ENCODE measurements at places on chromosomes 13 and 19. TPM values are rescaled to one million over a fixed set of nuclear protein-coding genes. Genes with fewer than 3 reads are reported as not detected.

DNA sequence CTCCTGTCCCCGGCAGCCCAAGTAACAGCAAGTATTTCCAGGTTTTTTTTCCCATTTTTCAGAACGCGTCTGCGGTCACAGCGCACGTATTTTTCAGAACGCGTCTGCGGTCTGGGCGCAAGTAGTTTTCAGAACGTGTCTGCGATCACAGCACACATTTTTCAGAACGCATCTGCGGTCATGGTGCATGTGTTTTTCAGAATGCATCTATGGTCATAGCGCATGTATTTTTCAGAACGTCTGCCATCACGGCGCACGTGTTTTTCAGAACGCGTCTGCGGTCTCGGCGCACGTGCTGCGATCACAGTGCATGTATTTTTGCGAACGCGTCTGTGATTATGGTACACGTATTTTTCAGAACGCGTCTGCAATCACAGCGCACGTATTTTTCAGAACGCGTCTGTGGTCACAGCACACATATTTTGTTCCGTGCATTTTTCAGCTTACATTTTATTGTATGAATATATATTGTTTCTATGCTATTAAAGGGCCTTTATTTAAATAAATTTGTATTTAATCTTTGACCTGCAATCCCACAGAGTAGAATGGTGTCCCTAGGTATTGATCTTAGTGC lies 19.7 kb downstream of the ATP4B start:
- DNase-seq = peak; percentile 4

DNA sequence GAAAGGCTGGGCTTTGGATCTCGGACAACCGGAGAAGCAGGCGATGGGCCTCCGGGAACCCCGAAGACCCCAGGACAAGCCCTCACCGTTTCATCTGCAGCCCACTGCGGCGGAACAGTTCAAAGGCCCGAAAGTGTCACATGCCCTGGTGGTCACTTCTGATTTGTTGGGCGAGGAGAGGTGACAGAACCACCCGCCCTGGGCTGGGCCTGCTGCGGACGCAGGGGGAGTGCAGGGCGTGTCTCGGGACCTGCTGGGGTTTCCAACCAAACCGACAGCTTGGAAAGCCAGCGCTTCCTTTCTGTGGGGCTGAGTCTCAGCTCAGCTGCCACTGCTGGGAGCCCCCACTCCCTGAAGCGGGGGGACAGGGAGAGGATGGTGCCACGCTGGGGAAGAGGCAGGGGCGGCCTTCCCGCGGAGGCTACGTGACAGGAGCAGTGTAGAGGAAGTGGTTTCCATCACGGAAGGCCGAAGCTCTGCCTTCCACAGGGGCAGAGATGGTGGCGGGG lies 22.8 kb upstream of the ZBTB7A start:
- peak; percentile 39 for DNase-seq

DNA sequence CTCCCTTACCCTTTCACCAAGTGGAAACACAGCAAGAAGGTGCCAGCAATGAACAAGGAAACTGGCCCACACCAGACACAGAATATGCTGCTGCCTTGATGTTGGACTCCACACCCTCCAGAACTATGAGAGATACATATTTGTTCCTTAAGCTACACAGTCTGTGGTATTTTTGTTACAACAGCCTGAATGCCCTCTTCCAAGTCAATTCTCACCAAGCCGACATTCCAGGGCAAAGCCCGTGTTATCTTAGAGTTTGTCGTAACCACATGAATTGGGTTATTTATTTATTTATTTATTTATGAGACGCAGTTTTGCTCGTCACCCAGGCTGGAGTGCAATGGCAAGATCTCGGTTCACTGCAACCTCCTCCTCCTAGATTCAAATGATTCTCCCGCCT lies 14.9 kb downstream of the FGF21 start:
- DNase-seq = no peak

- peak; percentile 7 for DNase-seq
These were observed 16.6 kb downstream of the RASA3 start for GRCh38 chr13:114115796-114116195.

DNA sequence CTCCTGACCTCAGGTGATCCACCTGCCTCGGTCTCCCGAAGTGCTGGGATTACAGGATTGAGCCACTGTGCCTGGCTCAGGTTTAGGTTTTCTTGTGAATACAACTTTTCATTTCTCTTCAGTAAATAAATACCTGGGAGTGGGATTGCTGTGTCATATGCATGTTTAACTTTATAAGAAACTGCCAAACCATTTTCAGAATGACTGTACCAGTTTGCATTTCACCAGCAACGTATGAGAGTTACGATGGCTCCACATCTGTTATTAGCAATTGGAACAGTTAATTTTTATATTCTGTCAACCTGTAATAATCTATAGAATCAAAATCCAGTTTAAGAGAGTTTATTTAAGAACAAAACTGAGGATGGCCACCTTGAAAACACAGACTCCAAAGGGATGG lies 52.2 kb downstream of the TEX26 start:
- no peak for DNase-seq

DNA sequence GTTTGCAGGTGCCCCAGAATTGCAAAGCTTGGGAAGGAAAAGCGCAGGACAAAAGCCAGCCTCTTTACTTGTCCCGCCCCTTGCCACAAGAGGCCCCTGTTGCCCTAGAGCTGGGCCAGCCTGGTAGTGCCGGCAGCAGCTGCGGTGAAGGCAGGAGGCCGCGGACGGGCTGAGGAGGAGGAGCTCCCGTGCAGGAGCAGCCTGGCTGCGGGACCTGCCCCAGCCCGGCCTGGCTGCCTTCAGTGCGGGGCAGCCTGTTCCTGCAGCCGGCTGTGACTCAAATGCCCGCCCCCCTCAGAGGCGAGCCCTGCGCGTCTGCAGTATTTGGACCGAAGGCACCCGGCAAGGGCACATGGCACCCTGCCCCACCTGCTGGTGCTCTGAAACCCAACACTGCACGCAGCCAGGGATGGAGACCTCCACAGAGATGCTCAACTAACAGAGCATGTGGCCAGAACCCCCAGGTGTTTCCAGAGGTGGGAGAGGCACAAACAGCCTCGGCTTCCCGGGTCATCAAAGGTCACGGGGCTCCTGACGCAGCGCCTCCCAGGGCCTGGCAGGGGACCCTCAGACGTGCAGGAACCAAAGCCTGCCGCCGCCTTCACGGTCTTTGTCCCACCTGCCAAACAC lies 29.7 kb downstream of the NAXD start:
- DNase-seq = peak; percentile 66

GRCh38 chr13:110294622-110295021 lies 12.3 kb downstream of the COL4A1 start:
- no peak for DNase-seq

DNA sequence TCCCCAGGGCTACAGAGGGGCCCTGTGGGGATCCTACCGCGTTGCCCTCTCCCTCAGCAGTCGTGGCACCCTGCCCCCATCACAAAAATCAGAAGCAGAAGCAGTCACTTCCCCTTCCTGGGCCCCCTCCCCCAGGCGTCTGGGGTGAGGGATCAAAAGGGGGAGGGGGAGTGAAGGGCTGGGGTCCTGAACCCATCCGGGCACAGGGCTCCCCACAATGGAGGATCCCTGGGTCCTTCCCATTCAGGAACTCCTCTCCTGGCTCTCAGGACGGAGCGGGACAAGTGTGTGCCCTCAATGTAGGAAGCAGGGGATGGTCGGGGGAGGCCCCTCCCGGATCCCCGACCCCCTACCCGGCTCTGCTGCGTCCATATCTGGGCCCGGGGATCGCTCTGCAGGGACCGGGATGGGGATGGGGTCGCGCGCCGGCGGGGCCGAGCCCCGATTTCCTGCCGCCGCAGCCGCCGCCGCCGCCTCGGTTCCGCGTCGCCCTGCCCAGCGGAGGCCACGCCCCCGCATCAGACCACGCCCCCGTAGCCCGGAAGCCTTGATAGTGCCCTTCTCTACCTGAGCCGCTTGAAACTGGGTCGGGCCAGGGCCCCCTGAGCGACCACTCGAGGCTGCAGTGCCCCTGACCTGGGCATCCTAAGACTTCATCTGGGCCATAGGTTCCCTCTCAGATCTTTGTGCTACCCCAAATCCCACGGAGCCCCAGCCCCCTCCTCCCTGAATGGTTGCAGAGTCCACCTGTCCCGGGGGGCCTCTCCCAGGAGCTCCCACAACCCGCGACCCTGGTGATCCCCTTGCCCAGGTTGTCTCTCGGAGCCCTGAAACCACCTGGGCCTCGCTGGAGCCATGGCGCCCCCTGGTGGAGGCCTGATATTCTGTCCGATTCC lies at the start of gene GMIP:
TSS of gene GMIP (minus strand) at position 500 of the 896 bp plus-strand sequence. CDS start at position 372, 128 bp downstream.
- peak; percentile 91 for DNase-seq

GRCh38 chr13:95743192-95743591 lies 66.3 kb downstream of the DNAJC3 start:
- DNase-seq = no peak

DNA sequence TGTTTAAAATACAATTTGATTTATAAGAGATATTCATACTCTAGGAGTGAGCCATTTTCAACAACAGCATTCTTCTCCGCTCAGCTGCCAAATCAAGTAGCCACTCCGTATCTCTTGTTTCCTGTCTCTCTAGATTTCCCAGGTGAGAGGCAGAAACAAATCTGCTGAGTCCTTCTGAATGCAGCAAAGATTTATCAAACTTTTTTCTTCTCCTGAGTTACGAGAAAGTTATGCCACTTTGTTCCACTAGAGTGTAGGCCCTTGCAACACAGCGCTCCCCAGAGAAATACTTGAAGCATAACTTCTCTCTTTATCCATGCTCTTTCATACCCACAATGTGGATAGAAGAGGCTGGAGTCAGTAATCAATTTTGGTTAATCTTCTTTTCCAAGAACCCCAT lies 1960.8 kb downstream of the OLFM4 start:
- no peak for DNase-seq

DNA sequence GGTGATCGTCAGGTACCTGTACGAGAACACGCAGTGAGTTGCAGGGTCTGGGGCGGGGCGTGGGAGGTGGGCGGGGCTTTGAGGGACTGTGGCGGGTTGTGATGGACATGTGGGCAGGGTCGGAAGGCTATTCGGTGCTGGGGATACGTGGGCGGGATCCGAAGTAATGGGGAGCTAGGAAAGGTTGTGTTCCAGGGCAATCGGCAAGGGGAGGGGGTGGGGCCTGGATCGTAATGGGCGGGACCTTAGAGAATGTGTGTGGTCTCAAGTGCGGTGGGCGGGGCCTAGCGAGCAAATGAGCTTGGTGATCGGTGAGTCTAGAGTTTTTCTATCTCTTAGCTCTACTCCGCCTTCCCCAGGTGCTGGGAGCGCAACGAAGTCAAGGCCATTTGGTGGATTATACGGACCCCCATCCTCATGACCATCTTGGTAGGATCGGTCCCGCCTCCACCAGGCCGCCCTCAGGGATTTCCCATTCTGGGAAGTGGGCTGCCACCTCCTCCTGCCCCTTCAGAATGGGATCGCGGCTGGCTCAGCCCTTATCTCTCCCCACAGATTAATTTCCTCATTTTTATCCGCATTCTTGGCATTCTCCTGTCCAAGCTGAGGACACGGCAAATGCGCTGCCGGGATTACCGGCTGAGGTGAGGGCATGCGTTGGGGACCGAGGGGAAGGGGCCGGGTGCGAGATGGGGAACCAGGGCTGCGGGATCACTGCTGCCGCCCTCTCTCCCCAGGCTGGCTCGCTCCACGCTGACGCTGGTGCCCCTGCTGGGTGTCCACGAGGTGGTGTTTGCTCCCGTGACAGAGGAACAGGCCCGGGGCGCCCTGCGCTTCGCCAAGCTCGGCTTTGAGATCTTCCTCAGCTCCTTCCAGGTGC lies 9.6 kb downstream of the GIPR start:
- peak; percentile 95 for DNase-seq

GRCh38 chr13:113839536-113840204 lies 24.2 kb downstream of the GAS6 start:
- peak; percentile 81 for DNase-seq

DNA sequence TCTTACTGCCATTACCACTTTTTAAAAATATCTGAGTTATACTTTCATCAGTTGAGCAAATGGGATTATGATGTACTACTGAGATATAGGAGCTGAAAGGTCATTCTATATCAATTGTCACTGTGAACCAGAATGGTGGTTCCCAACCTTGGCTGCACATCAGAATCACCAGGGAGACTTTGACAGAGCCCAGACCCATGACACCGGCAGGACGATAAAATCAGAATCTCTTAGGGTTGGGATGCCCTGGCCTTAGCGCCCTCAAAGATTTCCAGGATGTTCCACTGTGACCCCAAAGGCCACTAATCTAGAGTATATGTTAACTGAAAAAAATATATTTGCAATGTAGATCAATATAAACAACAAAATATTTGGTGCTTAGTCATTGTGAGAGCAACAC lies 355.1 kb downstream of the LIG4 start:
- DNase-seq = no peak

DNA sequence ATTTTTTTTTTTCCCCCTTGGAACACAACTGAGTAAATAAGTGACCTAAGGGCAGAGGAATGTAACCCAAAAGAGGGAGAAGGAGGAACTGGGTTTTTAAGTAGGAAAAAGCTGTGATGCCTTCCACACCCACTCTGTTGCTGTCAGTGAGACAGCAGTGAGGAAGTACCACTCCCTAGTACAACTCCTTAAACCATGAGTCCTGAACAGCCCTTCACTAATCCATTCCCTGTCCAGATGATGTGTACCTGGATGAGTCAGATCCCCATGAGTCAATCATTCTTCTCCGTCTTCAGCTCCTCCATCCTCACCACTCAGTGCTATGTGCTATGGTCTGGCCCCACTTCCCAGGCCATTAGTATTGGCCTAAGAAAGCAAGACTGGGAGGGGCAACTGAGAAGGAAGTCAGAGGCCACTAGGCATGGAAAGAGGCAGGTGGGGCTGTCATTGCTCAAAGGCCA lies 12.9 kb upstream of the CXCL17 start:
- DNase-seq = peak; percentile 78

DNA sequence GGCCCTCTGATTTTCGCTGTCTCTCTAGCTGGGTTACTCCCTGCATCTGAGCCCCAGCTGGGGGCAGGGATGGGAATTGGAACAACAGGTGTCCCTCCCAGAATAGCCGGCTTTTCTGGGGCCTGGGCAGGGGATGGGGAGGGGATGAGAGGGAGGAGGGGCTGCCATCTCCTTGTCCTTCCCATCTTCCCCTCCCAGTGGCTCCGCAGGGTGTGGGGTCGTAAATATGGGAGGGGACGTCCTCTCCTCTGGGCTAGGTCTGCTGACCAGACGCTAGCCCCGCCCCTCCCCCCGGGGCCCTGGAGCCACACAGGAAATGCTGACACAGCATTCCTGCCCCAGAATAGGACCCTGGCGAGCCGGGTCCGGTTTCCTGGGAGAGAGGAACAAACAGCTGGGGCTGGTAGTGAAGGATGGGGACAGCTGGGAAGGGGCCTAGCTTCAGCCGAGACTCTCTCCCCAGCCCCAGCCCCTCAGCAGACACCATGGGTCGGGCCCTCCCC lies 1.1 kb downstream of the RYR1 start:
- DNase-seq = peak; percentile 16

GRCh38 chr19:15115762-15116615 lies 8.8 kb downstream of the SYDE1 start:
- no peak for DNase-seq

GRCh38 chr13:75647126-75647784 lies 11.1 kb downstream of the LMO7 start:
- no peak for DNase-seq

The C19orf81 gene
- total RNA-seq = not detected

The COMP gene
- total RNA-seq = 0.55 TPM

The KPTN gene
- total RNA-seq = 3.3 TPM

The ZNF331 gene
- 5.0 TPM for total RNA-seq

The TRAPPC2B gene
- 8.3 TPM for total RNA-seq

The WDR87 gene
- total RNA-seq = not detected

The PKN1 gene
- 29.1 TPM for total RNA-seq

The DNAAF3 gene
- 0.41 TPM for total RNA-seq

The DENND1C gene
- 7.5 TPM for total RNA-seq
